ENCODE measurements at places on chromosomes 16 and 17.

DNA sequence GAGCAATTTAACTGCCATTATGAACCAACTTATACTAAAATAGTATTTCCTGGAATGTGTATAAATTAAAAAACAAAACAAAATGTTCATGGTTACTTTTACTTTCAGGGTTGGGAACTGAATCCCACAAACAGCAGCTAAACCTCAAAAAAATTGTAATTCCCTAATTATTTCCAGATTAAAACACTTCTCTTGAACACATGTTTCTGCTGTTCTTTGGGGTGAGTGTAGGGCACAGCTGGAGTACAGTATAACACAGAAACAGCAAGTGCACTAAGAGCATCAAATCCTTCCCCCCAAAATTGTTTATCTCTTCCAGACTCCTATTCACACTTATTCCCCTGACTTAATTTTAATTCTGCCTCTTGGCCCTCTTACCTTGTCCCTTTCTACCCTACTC lies 56.4 kb downstream of the KANSL1 start:
- DNase-seq = no peak

- no peak for DNase-seq
Measured at GRCh38 chr16:81633147-81633619, 145.9 kb upstream of the PLCG2 start.

DNA sequence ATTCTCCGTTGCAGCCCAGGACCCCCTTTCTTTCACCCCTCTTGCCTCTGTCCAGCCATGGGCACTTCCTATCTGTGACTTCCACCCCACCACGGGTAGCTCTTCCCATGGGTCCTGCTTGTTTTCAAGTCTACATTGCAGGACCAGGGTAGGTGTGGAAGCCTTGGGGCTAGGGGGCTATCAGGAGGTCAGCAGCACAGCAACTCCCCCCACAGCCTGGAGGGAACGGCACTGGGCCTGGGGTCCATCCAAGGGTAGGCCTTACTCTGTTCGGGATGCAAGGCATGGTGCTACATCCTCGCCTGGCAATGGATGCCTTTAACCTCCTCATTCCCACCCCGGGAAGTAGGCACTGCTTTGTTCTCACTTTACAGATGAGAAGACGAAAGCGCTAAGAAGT lies 109.3 kb downstream of the IRX5 start:
- no peak for DNase-seq

DNA sequence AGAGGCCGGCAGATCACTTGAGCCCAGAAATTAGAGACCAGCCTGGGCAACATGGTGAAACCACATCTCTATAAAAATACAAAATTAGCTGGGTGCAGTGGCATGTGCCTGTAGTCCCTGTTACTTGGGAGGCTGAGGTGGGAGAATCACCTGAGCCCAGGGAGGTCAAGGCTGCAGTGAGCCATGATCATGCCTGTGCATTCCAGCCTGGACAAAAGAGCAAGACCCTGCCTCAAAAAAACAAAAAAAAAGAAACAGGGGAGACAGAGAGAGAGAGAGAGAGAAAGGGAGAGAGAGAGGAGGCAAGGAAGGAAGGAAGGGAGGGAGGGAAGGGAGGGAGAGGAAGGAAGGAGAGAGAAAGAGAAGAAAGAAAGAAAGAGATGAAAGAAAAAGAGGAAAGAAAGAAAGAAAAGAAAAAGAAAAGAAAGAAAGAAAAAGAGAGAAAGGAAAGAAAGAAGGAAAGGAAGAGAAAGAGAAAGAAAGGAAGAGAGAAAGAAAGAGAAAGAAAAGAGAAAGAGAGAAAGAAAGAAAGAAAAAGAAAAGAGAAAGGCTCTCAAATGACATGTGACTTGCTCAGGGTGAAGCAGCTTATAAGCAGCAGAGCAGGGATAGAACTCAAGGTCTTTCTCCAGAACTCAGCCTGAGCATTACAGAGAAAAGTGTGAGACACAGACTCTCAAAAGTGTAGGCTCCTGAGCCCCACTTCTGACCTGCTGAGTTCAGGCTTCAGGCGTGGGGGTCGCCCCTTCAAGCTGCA lies 15.5 kb downstream of the CX3CL1 start:
- DNase-seq = no peak

DNA sequence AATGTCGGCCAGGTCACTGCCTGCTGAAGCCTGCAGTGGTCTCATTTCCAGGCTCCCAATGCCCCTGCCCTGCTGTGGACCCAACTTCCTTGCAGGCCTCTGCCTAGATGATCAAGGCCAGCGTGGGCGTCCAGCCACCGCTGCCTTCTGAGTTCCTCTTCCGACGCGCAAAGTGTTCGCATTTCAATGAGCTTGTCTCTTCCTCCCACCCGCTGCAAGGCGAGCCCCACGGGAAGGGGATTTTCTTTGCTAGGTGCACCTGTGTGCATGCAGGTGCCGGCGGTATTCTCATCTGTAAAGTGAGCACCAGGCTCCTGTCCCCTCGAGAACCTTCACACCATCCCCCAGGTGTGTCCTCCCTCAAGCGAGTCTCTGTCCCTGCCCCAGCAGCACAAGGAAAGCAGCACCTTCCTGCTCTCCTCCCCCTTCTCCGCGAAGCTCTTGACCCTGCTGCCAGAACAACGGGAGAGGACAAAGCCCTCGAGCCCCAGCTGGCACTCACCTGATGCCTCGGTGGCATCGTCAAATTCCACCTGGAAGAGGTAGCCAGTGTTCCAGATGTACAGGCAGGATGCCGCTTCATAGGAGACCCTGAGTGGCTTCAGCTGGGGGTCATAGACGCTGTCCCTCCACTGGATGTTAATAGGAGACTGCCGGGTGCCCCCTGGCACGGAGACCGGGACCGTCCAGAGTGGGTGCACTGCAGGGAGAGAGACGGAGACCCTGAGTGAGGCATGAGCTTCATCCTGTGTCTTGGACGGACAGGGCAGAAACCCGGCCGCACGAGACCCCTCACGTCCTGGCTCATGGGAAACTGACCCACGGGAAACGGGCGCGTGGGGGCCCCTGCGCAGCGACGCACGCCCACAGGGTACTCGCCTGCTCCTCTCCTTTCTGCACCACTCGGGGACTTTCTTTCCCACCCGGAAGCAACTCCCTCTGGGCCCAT lies 9.8 kb downstream of the CA5A start:
- no peak for DNase-seq

DNA sequence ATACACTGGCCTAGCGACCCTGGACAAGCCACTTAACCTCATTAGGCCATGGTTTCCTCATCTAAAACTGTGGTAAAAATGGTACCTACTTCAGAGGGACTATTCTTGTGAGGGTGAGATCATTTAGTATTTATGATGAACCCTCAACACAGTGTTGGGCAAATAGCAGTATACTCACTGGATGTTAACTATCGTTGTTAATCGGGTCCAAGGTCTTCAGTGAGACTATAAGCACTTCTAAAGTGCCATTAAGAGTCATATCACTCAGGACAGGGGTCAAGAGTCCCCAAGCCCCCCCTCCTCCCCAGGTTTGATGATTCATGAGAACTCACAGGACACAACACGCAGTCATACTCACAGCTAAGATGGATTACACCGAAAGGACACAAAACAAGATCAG lies 11.0 kb downstream of the TK2 start:
- DNase-seq = no peak

DNA sequence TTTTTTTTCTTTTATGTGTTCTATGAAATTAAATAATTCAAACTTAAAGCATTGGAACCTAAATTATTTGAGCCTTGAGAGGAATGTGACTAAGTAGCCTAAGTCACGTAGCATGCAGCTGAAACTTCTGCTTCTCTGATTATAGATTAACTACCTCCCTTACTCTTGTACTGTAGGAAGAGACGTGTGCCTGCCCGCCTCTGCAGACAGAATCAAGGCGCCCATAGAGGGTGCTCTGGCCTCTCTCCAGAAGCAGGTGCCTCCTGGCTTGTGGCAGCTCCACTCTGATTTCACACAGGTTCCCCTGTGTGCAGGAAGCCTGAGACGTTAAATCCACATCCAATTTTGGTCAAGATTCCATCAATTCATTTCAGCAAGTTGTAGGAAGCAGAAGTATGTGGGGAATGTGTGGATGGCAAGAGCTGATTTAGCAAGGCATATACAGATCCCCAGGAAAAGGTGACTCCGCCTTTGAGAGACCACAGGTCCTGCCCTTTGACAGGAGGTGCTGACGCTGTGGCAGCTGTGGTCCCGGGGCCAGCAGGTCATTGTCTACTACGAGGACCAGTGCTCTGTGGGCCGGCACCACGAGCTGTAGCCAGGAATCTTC lies 1418.8 kb downstream of the CDH11 start:
- DNase-seq = no peak

DNA sequence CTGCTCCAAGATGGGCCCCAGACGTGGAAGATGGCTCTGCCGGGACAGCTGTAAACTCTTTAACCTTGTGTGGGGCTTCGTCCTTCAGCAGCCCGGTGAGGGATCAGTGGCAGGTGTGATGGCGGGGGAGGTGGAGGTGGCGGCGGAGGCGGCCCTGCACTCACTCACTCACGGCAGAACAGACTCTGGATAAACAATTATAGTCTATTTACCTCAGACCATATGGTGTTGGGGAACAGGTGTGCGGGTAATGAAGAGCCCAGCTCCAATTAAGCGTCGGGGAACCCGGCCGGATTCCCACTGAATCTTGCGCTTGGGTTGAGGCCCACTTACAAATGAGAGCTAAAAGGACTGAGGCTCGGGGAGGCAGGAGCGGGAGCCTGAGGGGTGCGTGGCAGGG lies 104.3 kb upstream of the SDK2 start:
- DNase-seq = peak; percentile 82

GRCh38 chr17:72063756-72064450 lies 56.9 kb upstream of the SOX9 start:
- DNase-seq = no peak

DNA sequence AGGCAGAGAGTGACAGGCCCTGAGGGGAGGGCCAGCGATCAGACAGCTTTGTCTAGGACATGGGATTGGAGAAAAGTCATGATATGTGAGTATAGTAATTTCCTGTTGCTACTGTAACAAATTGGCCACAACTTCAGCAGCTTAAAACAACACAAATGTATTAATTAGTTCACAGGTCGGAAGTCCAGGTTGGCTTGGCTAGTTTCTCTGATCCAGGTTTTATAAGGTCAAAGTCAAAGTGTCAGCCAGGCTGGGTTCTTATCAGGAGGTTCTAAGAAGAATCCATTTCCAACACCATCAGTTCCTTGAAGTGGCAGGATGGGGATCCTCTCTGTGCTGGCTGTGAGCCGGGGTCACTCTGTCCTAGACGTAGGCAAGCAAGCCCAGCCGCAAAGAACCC lies 76.2 kb upstream of the SEC14L1 start:
- no peak for DNase-seq

DNA sequence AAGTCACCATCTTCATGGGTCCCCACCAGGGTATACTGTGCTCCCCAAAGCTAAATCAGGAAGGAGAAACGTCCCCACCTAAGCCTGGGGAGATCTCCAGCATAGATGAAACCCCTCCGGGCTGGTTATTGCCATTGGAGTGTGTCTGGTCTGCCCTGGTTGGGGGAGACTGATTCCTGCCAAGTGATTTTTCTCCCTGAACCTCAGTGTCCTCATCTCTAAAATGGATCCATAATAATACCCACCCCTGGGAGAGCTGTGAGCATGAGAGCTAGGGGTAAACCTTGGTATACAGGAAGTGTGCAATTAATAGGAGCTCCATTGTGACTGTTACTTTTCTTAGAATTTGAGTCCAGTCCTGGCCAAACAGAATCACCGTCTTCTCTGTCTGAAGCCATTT lies 111.1 kb downstream of the CMIP start:
- no peak for DNase-seq

GRCh38 chr17:73690676-73691075 lies 46.4 kb upstream of the SDK2 start:
- no peak for DNase-seq

GRCh38 chr16:85839681-85840240 lies 40.3 kb downstream of the COX4I1 start:
- no peak for DNase-seq

DNA sequence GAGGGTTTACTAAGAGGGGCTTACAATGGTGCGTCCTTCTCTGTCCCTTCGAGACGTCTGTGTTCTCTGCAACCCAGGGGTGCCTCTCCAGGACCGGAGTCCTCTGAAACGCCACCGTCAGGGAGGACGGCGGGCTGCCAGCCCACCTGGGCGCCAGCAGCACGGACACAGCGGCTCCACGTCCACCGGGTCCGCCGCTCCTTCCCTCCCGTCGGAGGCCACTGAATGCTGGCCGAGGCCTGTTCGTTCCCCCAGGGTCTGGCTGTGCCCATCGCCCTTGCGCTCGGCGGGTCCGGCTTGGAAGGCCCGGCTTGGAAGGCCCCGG lies 403 bp downstream of the TEPSIN start:
- DNase-seq = no peak

- DNase-seq = no peak
Measured at GRCh38 chr16:89744813-89745212, 23.5 kb downstream of the ZNF276 start.

DNA sequence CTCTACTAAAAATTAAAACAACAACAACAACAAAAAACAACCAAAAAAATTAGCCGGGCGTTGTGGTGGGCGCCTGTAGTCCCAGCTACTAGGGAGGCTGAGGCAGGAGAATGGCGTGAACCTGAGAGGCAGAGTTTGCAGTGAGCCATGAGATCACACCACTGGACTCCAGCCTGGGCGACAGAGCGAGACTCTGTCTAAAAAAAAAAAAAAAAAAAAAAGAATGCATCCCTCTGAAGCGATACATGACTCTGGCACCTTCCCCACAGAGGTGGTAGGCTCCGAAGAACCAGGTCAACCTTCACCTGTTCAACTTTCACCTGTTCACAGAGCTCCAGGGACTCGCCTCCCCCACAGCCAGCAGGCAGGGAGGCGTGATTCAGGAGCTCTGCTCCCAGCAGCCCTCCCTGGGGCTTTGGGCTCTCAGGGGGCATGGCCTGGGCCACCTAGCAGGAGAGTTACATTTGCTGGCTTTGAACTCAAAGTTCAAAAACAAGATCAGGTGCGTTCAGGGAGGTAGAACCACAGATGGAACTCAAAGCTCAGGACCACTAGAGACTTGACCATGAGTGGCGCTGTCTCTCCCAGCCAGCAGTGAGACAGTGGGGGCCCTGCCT lies 5.6 kb downstream of the VAC14 start:
- no peak for DNase-seq

GRCh38 chr17:50887705-50888245 lies 21.6 kb upstream of the TOB1 start:
- no peak for DNase-seq

GRCh38 chr16:6112700-6113099 lies 1015.1 kb upstream of the EEF2KMT start:
- no peak for DNase-seq

DNA sequence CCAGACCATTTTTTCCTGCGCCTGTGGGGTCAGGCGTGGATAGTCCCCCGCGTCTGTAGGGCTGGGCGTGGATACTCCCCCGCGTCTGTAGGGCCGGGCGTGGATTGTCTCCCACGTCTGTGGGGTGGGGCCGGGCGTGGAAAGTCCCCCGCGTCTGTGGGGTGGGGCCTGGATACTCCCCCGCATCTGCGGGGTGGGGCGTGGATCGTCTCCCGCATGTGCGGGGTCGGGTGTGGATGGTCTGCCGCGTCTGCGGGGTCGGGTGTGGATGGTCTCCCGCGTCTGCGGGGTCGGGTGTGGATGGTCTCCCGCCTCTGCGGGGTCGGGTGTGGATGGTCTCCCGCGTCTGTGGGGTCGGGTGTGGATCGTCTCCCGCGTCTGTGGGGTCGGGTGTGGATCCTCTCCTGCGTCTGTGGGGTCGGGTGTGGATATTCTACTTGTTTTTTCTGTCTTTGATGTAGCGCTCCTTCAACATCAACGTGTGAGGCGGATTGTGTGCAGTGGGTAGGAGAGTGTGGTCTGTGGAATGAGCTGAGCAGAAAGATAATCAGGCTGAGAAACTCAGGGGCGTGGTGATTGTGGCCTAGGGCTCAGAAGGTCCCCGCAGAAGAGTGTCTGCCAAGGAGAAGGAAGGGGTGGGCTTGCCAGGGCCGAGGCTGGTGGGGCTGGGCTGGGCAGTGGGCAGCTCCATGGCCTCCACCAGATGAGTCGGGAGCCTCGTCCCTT lies 3.2 kb downstream of the GNPTG start:
- no peak for DNase-seq

- no peak for DNase-seq
Measured at GRCh38 chr17:79933863-79934652, 94.8 kb upstream of the CBX4 start.

All from NCI-H1436 treated with DMSO at 0.1 percent for 48 hours (cell line).